ENCODE measurements at places on chromosomes 12 and 14. TPM values are rescaled to one million over a fixed set of nuclear protein-coding genes. Genes with fewer than 3 reads are reported as not detected.

- H3K27ac ChIP-seq, result no peak overlapping the region
- DNase-seq, result no peak
- H3K4me1 ChIP-seq, result peaks cover 8% of the 10 kb centered on the region
- no peaks in the 10 kb centered on the region for H3K27me3 ChIP-seq
Observed at GRCh38 chr14:89270439-89271227, 146.4 kb downstream of the FOXN3 start.

DNA sequence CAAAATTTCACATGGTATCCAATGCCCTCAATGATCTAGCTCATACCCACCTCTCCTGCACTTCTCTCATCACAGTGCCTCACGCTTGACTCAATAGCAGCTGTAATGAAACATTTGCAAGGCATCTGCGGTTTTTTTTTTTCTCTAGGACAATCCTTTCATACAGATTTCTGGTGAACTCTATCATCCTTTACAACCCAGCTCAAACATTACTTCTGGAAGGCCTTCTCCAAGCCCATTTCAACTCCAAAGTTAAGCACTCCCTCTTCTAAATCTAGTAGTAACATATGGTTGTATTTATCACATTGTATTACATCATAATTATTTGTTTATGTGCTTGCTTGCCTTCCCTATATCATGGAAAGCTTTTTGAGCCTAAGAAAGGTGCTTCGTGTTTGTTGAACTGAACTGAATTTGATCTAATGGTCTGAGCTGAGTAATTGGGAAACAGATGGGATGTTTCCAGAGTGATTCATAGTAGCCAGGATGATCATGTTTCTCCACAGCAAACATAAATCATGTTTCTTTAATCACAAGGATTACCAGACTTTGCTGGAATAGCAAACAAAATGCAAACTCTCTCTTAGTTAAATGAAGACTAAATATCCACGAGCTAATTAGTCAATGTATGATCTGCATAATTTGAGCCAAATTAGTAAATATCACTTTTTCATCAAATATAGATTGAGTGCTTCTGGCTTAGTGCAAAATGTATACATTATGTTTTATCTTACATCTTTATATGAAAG lies 14.3 kb downstream of the CFL2 start:
- no peak overlapping the region for H3K4me3 ChIP-seq
- H3K27me3 ChIP-seq, result no peaks in the 10 kb centered on the region
- no peaks in the 10 kb centered on the region for H3K4me1 ChIP-seq
- H3K27ac ChIP-seq, result no peak overlapping the region
- H3K36me3 ChIP-seq, result no peaks in the 10 kb centered on the region
- DNase-seq, result no peak

Gene HCAR1
- not detected for total RNA-seq

GRCh38 chr14:93040982-93041381 lies 74.7 kb downstream of the ITPK1 start:
- H3K27me3 ChIP-seq, result no peaks in the 10 kb centered on the region
- no peak overlapping the region for H3K4me3 ChIP-seq
- no peak overlapping the region for H3K27ac ChIP-seq
- DNase-seq, result peak; percentile 72
- H3K36me3 ChIP-seq, result no peaks in the 10 kb centered on the region

Gene CLEC4C
- total RNA-seq, result not detected

Gene AQP6
- total RNA-seq, result 0.20 TPM

All from endodermal cell (in vitro differentiated cells).